Stimulated activated CD8-positive, alpha-beta memory T cell treated with anti-CD3 and anti-CD28 coated beads, Interleukin-7, amount 100 ng/mL, for 4 hours (primary cell): ENCODE measurements at places on chromosomes 5 and 9.

GRCh38 chr5:61599370-61600122 is 267.5 kb downstream of the ZSWIM6 start:
- no peak for DNase-seq

- no peak for DNase-seq
These were observed 69.4 kb upstream of the ADAMTS2 start for GRCh38 chr5:179414459-179415261.

- no peak for DNase-seq
These were observed 316.2 kb downstream of the CWC27 start for GRCh38 chr5:65084795-65085515.

- no peak for DNase-seq
These were observed 15.7 kb downstream of the KCNIP1 start for GRCh38 chr5:170519549-170519948.

GRCh38 chr5:172777881-172778814 is 7.2 kb upstream of the DUSP1 start:
- DNase-seq, result no peak

GRCh38 chr9:93575796-93576257 is 557 bp upstream of the PHF2 start:
- DNase-seq, result peak; percentile 36

DNA sequence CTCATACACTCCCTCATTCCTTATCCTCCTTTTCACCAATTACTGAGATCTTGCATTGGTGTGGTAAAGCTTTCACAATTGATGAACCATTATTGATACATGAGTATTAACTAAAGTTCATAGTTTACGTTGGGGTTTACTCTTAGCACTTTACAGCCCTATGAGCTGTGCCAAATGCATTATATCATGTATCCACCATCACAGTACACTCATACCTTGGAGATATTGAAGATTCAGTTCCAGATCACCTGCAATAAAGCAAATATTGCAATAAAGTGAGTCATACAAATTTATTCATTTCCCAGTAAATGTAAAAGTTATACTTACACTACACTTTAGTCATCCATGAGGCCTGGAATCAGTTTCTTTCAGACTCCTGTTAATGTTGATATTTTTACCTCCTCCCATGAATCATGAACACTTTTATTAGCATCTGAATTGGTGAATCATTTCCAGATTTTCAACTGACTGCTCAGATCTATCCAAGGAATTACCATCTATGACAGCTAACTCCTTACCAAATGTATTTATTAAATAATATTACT is 546.6 kb upstream of the PTPRD start:
- no peak for DNase-seq

DNA sequence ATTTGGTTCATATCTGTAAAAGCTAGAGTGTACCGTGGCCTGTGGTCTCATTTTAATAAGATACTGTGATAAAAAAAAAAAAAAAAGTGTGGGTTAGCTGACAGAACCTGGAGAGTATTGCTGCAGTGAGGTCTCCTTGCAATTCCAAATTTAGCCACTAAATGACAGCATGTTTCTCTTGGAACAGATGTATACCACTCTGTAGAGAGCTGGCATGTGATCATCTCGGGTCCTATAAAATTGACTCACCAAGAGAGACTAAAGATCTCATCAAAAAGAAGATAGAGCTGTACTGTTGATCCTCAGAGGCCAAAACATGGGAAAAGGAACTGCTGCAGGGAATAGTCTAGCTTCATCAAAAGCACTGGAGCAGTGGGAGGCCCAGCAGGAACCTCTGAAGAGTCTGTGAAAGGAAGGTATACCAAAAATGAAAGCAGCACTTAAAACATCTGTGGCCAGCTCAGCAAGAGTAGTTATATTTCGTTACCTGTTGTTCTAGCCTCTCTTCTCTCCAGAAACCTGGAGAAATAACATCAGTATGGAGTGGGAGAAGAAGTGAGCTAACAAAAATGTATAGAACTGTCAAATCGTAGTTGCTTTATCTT is 826.8 kb downstream of the EFNA5 start:
- DNase-seq, result no peak
